ENCODE measurements at places on chromosomes 3 and 15.
A peak's percentile ranks its signal among the peaks of the same experiment; 100 is the strongest.

DNA sequence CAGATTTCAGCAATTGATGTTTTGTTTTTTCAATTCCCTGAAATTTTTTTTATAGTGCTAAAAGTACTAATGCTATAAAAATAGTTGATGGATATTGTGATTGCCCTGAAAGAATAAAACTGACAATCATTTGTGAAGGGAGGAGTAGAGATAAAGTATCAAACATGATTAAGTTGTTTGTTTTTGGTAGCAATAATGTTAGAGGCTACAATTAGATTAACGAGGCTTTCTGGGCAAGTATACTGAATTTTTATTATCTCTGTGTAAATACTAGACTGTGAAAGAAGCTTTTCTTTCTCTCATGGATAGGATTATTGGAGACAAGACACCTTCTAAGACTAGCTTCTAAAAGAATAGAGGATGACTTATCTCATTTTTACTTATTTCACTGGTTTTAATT, 15.6 kb downstream of the NR1D2 start:
- no peak for DNase-seq

GRCh38 chr3:12149029-12149428, 9.7 kb downstream of the TIMP4 start:
- DNase-seq, result no peak

- DNase-seq, result peak; percentile 12
Measured at GRCh38 chr3:104066658-104067057, 1300.1 kb upstream of the ALCAM start.

GRCh38 chr3:48652923-48653715, 9.6 kb downstream of the CELSR3 start:
- no peak for DNase-seq

DNA sequence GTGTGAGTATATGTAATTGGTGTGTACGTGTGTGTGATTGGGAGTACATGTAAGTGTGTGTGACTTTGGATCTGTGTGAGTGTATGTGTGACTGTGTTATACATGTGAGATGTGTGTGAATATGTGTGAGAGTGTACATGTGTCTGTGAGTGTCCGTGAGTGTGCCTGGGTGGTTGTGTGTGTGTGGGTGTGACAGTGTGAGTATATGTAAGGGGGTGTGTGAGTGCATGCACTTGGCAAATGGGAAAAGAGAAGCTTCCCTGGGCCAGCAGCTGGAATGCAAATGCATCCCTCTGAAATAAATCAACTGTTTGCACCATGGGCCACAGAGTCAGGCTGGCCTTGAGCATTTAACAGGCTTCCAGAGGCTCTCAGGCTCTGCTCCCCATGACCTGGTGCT, 63.6 kb downstream of the MINAR1 start:
- DNase-seq, result no peak

DNA sequence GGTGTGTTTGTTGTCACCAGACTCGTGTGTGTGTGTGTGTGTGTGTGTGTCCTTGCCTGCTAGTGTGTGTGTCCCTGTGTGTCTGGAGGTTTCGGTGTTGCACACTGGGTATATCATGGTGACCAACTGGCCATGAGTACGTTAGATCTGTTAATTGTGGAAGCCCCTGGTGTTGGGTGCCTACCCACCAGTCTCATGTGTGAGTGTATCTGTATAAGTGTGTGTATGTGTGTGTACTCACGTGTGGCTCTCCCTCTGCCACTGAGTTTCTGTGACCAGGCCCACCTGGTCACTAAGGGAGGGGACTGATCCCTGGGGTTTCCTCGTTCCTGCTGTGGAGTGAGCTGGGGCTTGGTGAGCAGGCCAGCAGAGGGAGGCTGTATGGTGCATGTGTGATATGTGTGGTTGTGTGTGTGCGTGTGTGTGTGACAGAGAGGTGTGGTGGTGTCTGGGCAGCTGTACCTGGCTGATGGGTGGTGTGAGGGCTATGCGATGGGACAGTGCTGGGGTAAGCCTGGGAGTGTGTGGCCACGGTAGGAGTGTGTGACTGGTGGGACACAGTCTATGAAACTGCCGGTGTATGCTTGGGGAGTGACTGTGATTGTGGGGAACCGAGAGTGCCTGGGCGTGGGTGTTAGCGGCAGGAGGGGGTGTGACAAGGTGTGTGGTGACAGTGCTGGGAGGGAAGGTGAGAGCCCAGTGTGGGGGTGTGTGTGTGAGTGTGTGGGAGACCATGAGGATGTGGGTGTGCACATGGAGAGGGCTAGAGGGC, 1.8 kb downstream of the PRKCD start:
- no peak for DNase-seq

DNA sequence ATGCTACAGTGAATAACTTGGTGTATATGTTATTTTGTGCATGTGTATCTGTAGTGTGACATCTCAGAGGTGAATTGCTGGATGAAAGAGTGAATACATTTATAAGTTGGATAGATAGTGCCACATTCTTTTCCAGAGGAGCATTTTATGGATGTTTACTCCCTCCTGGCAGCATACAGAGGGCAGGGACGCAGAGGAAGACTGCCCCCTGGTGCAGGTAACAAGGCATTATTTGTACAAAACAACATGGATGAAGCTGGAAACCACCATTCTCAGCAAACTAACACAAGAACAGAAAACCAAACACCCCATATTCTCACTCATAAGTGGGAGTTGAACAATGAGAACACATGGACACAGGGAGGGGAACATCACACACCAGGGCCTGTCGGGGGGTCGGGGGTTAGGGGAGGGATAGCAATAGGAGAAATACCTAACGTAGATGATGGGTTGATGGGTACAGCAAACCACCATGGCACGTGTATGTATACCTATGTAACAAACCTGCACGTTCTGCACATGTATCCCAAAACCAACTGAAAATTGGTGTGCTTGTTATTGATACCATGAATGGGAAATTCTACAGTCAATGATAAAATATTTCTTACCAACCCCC, 57.9 kb upstream of the CTXND1 start:
- peak; percentile 1 for DNase-seq

- no peak for DNase-seq
Measured at GRCh38 chr15:68421798-68422402, 10.1 kb downstream of the ITGA11 start.

GRCh38 chr15:38885471-38885952, 320.9 kb upstream of the RASGRP1 start:
- DNase-seq, result no peak

- DNase-seq, result no peak
Measured at GRCh38 chr3:127796831-127797150, 25.5 kb downstream of the MGLL start.

Data from AG04449 (cell line).